ENCODE measurements at places on chromosomes 16 and 17. TPM values are rescaled to one million over a fixed set of nuclear protein-coding genes. Genes with fewer than 3 reads are reported as not detected.

ARRB2 gene
- 2.5 TPM for total RNA-seq

RBBP6 gene
- total RNA-seq = 16.3 TPM

MSI2 gene
- total RNA-seq = 55.8 TPM

MARVELD3 gene
- total RNA-seq = not detected

CDRT15 gene
- not detected for total RNA-seq

SDR42E1 gene
- under 0.01 TPM for total RNA-seq

STAC2 gene
- not detected for total RNA-seq

LLGL2 gene
- total RNA-seq = 1.2 TPM

PABPN1L gene
- not detected for total RNA-seq

SYCE1L gene
- total RNA-seq = not detected

TBC1D3G gene
- not detected for total RNA-seq

METTL2A gene
- total RNA-seq = 22.7 TPM

KRTAP4-5 gene
- total RNA-seq = not detected

SLX4 gene
- total RNA-seq = 4.8 TPM

KRTAP4-9 gene
- not detected for total RNA-seq

RNF112 gene
- 2.1 TPM for total RNA-seq

CTRB2 gene
- not detected for total RNA-seq

CCL1 gene
- total RNA-seq = not detected

EEF2K gene
- total RNA-seq = 22.6 TPM

TP53TG3 gene
- not detected for total RNA-seq

FBXL16 gene
- total RNA-seq = 0.28 TPM

RSPRY1 gene
- 51.7 TPM for total RNA-seq

TMIGD1 gene
- total RNA-seq = not detected

SMIM22 gene
- not detected for total RNA-seq

KRT25 gene
- not detected for total RNA-seq

CSH2 gene
- total RNA-seq = not detected

ST6GALNAC1 gene
- total RNA-seq = not detected

PLXDC1 gene
- not detected for total RNA-seq

HOXB6 gene
- 5.3 TPM for total RNA-seq

ABCC11 gene
- total RNA-seq = not detected

SOCS3 gene
- 81.4 TPM for total RNA-seq

MRPS34 gene
- total RNA-seq = 57.5 TPM

ABI3 gene
- not detected for total RNA-seq

ALOX15B gene
- total RNA-seq = not detected

PRAC2 gene
- not detected for total RNA-seq

TBC1D3 gene
- not detected for total RNA-seq

HIC1 gene
- 67.7 TPM for total RNA-seq

TOB1 gene
- total RNA-seq = 11.3 TPM

CDH5 gene
- 0.42 TPM for total RNA-seq

P3H4 gene
- 214 TPM for total RNA-seq

LHX1 gene
- total RNA-seq = not detected

MED1 gene
- 19.3 TPM for total RNA-seq

RPL19 gene
- total RNA-seq = 1,806 TPM

AOC3 gene
- total RNA-seq = 0.30 TPM

NPIPB2 gene
- 3.6 TPM for total RNA-seq

MYO15A gene
- total RNA-seq = 1.3 TPM

RASL10B gene
- total RNA-seq = 7.4 TPM

APPBP2 gene
- 59.1 TPM for total RNA-seq

SEC14L5 gene
- under 0.01 TPM for total RNA-seq

DOK4 gene
- total RNA-seq = 38.6 TPM

PDE6G gene
- not detected for total RNA-seq

KRT222 gene
- not detected for total RNA-seq

PRAC1 gene
- total RNA-seq = not detected

Measured in smooth muscle cell of the umbilical artery (primary cell).